Stimulated activated CD8-positive, alpha-beta memory T cell treated with anti-CD3 and anti-CD28 coated beads, Interleukin-4, amount 100 ng/mL, for 1 hour (primary cell): ENCODE measurements at places on chromosomes 3 and 15.

DNA sequence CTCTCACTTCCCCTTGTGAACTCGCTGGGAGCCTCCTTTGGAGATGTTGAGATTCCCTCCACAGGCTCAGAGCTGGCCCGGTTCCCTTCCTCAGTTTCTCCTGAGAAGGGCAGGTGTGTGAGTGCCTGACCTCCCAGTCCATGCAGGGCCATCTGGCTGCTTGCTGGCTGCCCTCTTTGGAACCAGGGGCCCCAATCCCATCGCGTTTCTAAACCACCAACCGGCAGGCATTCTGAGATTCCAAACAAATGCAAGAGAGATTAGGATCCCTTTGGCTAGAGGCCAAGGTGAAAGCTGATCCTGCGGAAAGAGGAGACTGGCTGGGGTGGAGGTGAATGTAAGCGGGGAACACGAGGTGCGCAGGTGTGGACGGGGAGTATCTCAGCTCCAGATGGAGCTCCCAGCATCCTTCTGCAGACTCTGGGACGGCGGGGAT lies 2.9 kb upstream of the PRRT3 start:
- DNase-seq, result no peak

- DNase-seq, result no peak
Observed at GRCh38 chr3:52262447-52262846, 16.0 kb downstream of the WDR82 start.

DNA sequence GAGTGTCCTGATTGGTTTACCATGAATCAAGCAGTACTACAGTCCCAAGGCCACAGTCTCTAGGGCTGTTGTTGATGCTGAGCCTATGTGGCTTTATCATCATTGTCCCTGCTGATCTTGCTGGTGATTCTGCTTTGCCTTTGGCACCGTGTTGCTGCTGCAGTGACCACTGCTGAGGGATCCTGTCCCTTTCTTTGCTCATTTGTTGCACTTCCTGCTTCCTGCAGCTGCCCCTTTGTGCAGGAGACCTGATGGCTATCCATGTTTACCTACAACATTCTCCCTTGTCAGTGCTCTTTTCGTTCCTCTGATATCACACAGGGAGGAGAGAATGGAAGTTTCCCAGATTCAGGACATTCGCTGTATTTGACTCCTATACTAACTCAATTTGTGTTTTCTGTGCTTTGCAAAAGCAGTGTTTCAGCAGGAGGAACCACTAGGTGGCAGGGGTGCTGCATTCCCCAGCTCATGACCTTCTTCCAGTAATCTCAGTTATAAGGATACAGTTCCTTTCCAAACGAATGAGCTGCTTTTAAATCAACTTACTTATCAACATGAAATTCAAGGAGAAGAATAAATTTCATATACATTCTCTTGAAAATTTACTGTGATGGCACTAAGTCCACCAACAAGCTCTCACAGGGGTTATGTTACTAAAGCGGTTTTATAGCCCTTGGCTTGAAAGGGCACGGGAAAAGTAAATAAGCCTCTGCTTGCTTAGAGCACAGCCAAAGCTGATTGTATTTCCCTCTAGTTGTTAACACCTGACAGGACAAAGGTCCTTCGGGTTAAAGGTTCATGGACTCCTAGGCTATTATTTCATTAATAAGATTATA lies 9.7 kb upstream of the THUMPD3 start:
- DNase-seq, result no peak

DNA sequence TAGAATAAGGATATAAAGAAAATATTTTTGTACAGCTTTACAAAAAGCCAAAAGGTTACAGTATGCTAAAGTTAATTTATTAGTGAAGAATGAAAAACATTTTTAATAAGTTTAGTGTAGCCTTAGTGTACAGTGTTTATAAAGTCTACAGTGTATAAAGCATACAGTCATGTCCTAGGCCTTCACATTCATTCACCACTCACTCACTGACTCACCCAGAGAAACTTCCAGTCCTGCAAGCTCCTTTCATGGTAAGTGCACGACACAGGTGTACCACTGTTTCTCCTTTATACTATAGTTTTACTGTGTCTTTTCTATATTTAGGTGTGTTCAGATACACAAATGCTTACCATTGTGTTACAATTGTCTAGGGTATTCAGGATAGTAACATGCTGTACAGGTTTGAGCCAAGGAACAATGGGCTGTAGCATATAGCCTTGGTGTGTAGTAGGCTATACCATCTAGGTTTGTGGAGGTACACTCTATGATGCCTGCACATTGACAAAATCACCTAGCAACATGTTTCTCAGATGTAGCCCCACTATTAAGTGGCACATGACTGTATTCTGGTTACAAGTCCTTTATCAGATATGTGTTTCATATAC lies 197.1 kb upstream of the KBTBD8 start:
- no peak for DNase-seq

- DNase-seq, result no peak
Observed at GRCh38 chr3:13702286-13702685, 153.4 kb downstream of the FBLN2 start.

GRCh38 chr15:99343208-99343607 lies 91.9 kb downstream of the LRRC28 start:
- DNase-seq, result no peak

DNA sequence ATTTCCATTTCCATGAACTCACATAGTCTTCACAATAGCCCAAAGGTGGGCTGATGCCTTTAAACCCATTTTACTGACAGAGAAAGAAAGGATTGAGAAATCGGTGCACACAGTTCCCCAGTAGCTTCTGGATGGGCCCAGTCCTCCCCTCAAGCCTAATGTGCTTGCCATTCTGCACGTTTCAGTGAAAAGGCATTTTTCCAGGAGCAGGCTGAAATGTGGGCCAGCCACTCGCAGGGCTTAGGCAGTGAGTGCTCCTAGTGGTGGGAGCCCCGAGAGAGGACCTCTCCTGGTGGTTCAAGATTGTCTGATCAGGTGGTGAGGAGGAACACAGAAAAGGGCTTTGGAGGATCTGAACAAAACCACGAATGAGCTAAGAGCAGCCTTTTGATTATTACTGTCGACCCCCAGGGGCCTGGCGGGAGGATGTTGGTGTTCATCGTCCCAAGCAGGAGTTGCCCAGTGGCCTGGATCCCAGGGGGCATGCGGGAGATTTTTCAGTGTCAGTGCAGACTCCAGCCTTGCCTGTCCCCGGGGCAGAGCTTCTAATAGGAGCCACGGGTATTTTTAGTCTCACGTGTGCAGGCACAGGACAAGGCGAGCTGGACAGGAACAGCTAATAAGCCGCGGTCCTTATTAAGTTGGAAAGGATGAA lies 8.7 kb upstream of the KY start:
- DNase-seq, result no peak

DNA sequence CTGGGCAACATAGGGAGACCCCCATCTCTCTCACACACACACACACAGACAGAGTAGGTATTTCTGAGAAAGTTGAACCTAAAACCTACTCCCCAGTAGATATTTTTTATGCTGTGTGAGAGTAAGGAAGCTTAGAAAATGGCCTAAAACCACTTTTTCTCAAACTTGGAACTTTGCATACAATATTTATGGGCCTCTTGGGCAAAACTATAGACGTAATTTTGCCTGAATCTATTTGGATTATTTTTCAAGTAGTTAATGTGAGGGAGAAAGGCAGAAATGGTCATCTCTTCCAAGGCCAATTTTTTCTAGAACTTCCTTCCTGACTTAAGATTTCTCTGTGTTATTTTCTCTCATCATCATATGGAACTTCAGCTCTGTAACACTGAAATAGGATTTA lies 81.7 kb downstream of the ZNF609 start:
- DNase-seq, result no peak

GRCh38 chr3:115633467-115633866 lies 10.2 kb downstream of the GAP43 start:
- DNase-seq, result no peak

DNA sequence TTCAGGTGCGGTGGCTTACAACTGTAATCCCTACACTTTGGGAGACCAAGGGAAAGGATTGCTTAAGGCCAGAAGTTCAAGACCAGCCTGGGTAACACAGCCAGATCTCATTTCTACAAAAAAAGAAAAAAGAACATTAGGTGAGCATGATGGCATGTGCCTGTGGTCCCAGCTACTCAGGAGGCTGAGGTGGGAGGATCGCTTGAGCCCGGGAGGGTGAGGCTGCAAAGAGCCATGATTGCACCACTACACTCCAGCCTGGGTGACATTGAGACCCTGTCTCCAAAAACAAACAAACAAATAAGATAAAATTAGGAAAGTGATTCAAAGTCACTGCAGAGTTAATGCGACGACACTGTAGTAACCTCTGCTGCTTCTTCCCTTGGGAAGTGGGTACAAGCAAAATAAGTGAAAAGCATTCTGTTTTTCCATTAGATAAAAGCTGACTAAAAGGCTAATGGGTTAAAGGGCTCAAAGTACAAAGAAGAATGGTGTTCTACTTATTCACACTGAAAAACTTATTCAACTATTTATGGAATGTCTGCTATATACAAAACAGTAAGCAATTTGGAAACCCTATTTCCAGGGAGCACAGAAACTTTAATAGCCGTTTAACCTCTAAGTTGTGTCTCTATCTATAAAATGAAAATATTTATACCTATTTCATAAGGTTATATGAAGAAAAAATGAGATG lies 8.0 kb upstream of the RPS27L start:
- no peak for DNase-seq

DNA sequence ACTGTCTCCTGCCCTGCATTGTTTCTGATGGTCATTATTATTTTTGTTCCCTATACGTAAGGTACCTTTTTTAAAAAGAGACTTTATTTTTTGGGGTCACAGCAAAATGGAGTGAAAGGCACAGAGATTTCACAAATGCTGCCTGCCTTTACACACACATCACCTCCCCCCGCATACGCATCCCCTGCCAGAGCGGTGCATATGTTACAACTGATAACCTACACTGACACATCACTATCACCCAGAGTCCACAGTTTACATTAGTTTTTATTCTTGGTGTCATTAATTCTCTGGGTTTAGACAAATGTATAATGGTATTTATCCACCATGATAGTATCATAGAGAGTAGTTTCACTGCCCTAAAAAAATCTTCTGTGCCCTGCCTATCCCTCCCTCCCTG lies 43.6 kb upstream of the KLF13 start:
- no peak for DNase-seq

GRCh38 chr3:120448756-120449155 lies 2.0 kb downstream of the FSTL1 start:
- DNase-seq, result no peak

- no peak for DNase-seq
Observed at GRCh38 chr3:128573707-128574162, 76.9 kb downstream of the RPN1 start.

DNA sequence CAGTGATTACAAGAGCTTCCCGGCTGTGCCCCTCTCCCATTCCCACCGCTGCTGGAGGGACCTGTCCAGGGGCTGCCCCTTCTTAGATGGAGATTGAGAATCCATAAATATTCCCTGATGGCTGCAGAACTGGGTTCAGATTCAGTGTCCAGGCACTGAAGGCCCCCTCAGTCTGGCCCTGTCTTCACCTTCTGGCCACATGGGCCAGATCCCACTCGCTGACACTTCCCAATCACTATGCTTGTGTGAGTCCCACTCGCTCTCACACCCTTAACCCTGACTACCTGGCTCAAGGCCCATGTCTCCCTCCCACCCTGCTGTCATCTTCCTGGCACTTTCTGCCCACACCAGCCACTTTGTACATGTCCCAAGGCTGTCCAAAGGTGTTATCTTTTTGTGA lies 15.5 kb upstream of the MRPS22 start:
- DNase-seq, result no peak

- DNase-seq, result no peak
Observed at GRCh38 chr15:74053517-74053916, 28.8 kb downstream of the GOLGA6A start.

DNA sequence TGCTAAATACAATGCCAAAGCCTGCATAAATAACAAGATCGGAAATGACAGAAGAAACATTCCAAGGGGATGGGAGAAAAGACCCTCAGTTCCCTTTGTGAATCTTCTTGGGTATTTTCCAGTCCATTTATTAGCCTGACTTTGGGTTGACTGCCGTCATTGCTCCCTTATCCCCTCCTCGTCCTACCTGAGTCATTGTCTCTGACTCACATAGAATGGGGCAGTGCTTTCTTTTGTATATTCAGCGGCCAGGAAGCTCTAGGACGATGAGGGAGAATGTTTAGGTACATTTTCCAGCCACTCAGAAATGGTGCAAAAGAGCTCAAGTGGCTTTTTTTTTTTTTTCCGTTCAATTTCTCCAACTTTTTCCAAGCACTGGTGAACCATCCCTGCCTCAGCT lies 71.6 kb downstream of the KAT2B start:
- DNase-seq, result no peak

- DNase-seq, result no peak
Observed at GRCh38 chr3:177314897-177315296, 117.6 kb upstream of the TBL1XR1 start.

DNA sequence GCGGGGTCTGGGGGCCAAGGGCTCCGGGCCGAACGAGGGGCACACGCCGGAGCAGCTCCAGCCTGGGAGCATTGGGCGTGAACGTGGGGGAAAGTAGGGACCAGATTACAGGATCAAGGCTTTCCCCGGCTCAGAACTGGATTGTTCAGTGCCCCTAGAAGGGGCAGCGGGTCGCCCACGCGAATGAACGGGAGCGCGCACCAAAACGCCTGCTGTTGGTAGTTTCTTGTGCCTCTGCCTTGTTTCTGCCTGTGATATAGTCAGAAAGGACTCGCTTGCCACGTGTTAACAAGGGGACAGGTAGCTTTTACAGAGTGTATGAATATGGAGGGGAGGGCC lies 1.1 kb downstream of the CASR start:
- DNase-seq, result no peak

GRCh38 chr15:75347222-75348033 lies 589 bp downstream of the NEIL1 start:
- DNase-seq, result no peak

- DNase-seq, result no peak
Observed at GRCh38 chr3:125644036-125645005, 49.0 kb upstream of the OSBPL11 start.

DNA sequence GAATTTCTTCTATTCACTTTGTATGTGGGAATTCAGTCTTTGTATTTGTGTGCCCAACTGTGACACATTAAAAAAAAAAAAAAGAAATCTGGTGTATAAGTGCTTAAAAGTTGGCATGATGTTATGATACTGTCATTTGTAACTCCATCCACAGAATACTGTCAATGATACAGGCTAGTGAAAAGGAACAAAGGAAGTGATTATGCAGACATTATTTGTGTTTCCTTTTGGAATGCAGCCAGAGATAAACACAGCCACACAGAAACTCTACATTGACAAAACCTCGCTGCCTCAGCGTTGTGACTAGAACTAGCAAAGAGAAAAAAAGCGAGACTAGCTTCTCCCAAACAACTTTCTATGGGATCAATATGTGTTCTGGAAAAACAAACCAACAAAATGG lies 519.2 kb upstream of the AGTR1 start:
- no peak for DNase-seq

- DNase-seq, result no peak
Observed at GRCh38 chr3:171173736-171174135, 147.2 kb upstream of the SLC2A2 start.

DNA sequence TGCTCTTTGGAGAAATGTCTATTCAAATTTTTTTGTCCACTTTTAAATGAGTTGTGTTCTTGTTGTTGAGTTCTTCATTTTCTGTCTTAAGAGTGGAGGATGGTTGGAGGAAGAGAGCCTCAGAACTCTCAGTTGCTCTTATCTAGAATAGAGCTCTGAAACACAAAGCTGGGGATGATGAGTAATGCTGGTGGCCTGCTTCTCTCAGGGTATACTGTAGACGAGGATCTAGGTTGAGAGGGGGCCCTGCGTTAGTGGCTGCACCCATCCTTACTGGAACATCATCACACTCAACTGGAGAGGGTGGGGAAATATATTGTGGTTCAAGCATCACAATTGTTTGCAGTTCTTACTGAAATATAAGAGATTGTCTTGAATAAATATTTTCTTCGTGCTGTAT lies 1.8 kb downstream of the SPTSSB start:
- DNase-seq, result no peak
